ENCODE measurements at places on chromosomes 3 and 15. TPM values are rescaled to one million over a fixed set of nuclear protein-coding genes. Genes with fewer than 3 reads are reported as not detected.

The GOLGA8M gene
- polyA plus RNA-seq, result not detected

The CNOT10 gene
- 7.2 TPM for polyA plus RNA-seq

The MCF2L2 gene
- polyA plus RNA-seq, result not detected

The ALDH1A3 gene
- 8.6 TPM for polyA plus RNA-seq

The ZNF106 gene
- polyA plus RNA-seq, result 18.1 TPM

The SAMD7 gene
- polyA plus RNA-seq, result not detected

The CTXN2 gene
- polyA plus RNA-seq, result 0.13 TPM

The UNC13C gene
- 0.07 TPM for polyA plus RNA-seq

The ABCF3 gene
- 48.9 TPM for polyA plus RNA-seq

The CSPG4 gene
- polyA plus RNA-seq, result 0.60 TPM

The PLSCR5 gene
- not detected for polyA plus RNA-seq

The FOXB1 gene
- polyA plus RNA-seq, result not detected

The CCDC33 gene
- not detected for polyA plus RNA-seq

The STOML1 gene
- 4.2 TPM for polyA plus RNA-seq

The STRIT1 gene
- polyA plus RNA-seq, result 2.4 TPM

The ANKRD34C gene
- polyA plus RNA-seq, result not detected

The FBXO40 gene
- not detected for polyA plus RNA-seq
